ENCODE measurements at places on chromosomes 5 and 9. TPM values are rescaled to one million over a fixed set of nuclear protein-coding genes. Genes with fewer than 3 reads are reported as not detected.

Gene ARL14EPL
- total RNA-seq = not detected

Gene FLT4
- total RNA-seq = under 0.01 TPM

Gene FIBCD1
- total RNA-seq = 0.79 TPM

Gene KCNV2
- not detected for total RNA-seq

Gene PTGDS
- 0.76 TPM for total RNA-seq

Gene CDHR2
- not detected for total RNA-seq

Gene CDC25C
- 4.1 TPM for total RNA-seq

Gene EIF4E1B
- total RNA-seq = not detected

Gene BRD3OS
- 17.7 TPM for total RNA-seq

Gene SLC36A2
- total RNA-seq = not detected

Gene FABP6
- total RNA-seq = not detected

Gene KIAA1958
- total RNA-seq = 8.9 TPM

Gene ARID3C
- not detected for total RNA-seq

Gene C9orf50
- 0.39 TPM for total RNA-seq

Gene PCDHA6
- total RNA-seq = 0.39 TPM

Gene SSNA1
- total RNA-seq = 73.2 TPM

Gene HK3
- total RNA-seq = not detected

Gene ASS1
- total RNA-seq = 5.5 TPM

Gene N4BP3
- 0.39 TPM for total RNA-seq

Gene TPRN
- total RNA-seq = 8.4 TPM

Gene TNIP1
- total RNA-seq = 146 TPM

Gene CCDC180
- total RNA-seq = 11.4 TPM

Gene SHLD3
- total RNA-seq = 2.0 TPM

Gene MFAP3
- 78.5 TPM for total RNA-seq

Gene ARHGEF28
- 0.33 TPM for total RNA-seq

Gene NR5A1
- total RNA-seq = not detected

Gene KLF9
- total RNA-seq = 35.5 TPM

Gene CYLC2
- total RNA-seq = not detected

Gene IRX1
- 66.8 TPM for total RNA-seq

Gene ERCC8
- total RNA-seq = 25.6 TPM

Gene GLRA1
- not detected for total RNA-seq

Gene FOXD1
- total RNA-seq = 6.2 TPM

Gene KCNIP1
- 0.11 TPM for total RNA-seq

Gene FAM169A
- total RNA-seq = 3.1 TPM

Gene ADAMTS16
- total RNA-seq = under 0.01 TPM

Gene MARCHF11
- total RNA-seq = not detected

Gene NME5
- total RNA-seq = 0.43 TPM

Gene PCDHB11
- 0.39 TPM for total RNA-seq

Gene LECT2
- total RNA-seq = not detected

Gene DHFR
- total RNA-seq = 14.1 TPM

Measured in placental epithelial cell (primary cell).